ENCODE measurements at places on chromosomes 11 and 22.

DNA sequence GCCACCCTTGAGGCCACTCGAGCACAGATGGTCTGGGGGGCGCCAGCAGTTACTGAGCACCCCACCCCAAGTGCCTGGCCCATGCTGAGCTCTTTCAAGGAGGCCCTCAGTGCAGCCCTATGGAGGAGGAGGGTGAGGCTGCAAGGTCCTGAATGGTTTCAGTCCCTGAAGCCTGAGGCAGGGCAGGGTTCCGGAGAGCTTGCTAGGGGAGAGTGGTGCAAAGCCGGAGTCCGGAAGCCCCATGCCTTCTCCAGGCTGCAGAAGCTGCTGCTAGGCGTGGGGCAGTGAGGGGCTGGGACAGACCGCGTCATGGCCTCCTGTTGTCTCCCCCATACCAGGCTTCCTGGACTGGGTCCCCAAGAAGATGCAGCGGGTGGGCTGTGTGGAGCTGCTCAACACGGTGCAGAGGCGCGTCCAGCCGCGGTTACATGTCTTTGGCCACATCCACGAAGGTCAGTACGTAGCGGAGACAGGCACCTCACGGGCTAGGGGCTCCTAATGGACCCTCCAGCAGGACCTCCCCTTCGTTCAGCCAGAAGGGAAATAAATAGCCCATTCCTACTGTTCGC lies 90.6 kb downstream of the MPPED1 start:
- DNase-seq, result no peak

- DNase-seq, result no peak
Measured at GRCh38 chr11:101508370-101508769, 75.4 kb downstream of the TRPC6 start.

DNA sequence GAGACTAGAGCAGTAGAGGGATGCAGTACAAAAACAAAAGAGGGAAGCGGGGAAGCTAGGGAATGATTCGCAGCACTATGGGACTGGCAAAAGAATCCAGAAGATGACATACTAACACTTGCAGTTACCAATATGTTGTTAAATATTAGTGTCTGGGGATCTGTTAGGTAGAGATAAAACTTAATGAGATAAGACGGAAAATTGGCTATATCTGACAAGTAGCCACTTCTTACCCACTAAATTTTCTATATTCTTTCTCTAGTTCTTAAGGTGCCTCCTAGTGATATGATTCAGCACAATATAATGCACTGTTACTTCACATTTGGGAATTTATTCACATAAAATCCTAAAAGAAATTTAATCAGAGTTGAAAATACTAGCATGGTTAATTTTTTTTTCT lies 30.8 kb downstream of the CCDC90B start:
- no peak for DNase-seq

DNA sequence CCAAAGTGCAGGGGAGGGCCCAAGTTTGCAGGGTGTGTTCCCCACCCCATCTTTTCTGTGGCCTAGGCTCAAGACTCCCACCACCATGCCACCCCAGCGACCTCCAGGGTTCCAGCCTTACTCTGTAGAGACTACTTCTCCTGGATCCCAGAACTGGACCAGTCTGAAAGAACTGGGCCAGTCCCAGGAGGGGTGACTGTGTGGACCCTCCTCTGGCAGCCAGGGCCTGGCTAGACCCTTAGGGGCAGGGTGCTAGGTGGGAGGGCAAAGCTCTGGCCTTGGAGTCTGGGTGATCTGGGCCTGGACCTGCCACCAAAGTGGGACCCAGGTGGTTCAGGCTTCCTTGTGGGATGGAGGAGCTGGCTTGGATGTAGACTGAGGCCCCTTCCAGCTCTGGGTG lies 41.8 kb upstream of the ACCSL start:
- DNase-seq, result no peak

DNA sequence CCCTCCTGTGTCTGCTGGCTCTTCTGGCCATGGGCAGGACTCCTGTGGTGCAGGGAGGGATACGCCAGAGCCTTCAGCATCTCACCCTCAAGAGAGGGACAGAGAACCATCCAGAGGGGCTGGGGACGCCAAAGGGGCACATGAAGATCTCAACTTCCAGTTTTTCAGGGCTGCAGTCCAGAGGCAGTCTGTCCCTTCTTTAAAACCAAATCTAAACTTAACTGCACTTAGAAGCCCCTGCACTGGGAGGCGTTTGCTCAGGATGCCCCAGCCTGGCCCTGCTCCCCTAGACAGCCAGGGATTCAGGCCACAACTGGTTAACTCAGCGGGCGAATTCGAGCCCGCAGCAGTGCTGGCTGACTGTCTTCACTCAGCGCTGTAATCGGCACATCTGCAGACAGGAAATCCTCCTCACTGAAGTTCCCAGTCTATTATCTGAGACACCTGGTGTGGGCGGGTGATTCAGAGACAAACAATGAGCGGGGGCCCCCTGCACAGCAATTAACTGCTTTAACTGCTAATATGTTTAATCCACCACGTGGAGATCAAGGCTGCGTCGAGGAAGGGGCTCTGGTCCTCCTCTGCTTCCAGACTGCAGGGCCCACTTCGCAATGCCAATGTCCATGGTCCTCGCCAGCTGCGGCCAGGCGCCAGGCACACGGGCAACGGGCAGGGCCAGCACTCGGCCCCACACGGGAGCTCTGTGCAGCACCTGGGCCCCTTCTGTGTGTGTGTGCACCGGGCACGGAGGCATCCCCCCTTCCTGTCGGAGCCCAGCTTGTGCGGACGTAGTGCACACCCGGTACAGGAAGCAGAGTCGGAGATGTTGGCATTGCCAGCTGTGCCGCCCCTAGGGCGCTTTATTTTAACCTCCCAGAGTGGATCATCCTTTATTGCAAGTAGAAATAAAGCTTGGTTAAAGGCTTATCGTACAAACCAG lies 36.9 kb upstream of the GNB1L start:
- peak; percentile 84 for DNase-seq

All from fibroblast of mammary gland (primary cell).